ENCODE measurements at places on chromosomes 1 and 21. TPM values are rescaled to one million over a fixed set of nuclear protein-coding genes. Genes with fewer than 3 reads are reported as not detected.

The LRRC40 gene
- total RNA-seq = 36.6 TPM

The NOS1AP gene
- 0.70 TPM for total RNA-seq

The FCAMR gene
- total RNA-seq = not detected

The KCNJ9 gene
- not detected for total RNA-seq

The CTSK gene
- 0.68 TPM for total RNA-seq

The PGLYRP4 gene
- total RNA-seq = not detected

DNA sequence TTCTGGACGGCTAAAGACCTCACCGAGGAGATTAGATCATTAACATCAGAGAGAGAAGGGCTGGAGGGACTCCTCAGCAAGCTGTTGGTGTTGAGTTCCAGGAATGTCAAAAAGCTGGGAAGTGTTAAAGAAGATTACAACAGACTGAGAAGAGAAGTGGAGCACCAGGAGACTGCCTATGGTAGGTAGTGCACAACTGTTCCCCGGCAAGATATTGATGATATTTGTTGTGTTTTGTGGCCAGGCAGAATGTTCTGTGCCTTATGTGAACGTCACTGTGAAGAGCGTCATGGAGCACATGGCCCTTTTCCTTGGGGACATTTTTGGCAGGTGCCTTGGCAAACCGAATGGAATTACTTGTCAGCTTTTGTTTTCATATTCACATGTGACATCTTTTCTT lies 191.7 kb downstream of the DISC1 start:
- DNase-seq = no peak

GRCh38 chr21:43717166-43717853 lies 1.6 kb upstream of the PDXK start:
- no peak for DNase-seq

GRCh38 chr1:180119837-180120236 lies 34.8 kb upstream of the QSOX1 start:
- DNase-seq = no peak

DNA sequence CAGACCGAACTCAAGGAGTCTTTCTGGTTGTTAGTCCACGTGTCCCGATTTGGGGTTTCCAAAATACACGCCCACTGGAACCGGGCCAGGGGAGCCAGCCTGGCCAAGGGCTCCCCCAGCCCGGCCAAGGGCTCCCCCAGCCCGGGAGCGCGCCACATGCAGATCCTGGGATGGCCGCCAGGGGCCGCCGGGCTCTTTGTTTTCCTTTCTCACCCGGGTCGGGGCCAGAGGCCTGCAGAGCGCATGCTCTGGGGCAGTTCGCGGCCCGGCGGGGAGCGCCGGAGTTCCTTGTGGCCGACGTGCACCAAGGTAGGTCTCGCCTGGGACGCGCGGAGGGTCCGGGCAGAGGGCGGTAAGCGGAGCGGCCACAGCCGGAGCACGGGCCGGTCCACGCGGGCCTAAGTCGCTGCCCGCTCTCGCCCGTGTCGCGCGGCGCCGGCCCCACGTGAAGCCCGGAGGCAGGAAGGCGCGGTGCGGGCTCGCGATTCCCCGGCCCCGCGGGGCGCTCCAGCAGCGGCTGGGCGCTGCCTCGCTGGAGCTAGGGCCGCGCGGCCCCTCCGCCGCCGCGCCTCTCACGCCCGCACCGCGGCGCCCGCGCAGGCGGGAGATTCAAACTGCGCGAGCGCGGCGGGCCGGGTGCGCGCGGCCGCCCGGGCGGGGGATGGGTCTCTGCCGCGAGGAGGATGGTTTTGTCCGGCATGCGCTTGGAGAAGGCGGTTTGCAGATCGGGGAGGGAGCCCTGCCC lies 12.3 kb downstream of the RCC1 start:
- DNase-seq = peak; percentile 92

DNA sequence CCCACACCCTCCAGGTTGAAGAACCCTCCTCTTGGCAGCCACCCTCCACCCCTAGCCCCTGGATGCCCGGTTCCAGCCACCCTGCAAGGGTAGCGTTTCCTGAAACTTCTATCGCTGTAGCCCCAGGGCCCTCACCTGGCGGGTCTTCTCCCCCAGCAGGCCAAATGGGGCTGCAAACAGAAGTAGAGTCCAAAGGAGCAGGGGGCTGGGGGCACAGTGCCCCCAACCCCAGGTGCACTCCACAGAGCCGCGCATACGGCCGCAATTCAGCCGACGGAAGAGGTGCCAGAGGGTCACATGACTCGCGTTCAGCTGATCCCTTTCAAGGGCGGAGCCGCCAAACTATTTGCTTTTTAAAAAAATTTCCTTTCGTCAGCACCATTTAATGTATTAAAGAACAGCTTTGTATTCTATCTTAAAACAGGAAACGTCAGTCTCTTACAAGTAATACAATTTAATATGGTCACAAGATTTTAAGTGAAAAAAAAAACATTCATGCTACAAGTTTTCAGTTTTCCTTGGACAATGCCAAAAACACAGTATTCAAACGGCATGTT lies at the start of gene GLMP:
GLMP (minus strand) TSS at position 289 of the 557 bp plus-strand sequence; CDS start at position 255, 34 bp downstream.
- DNase-seq = peak; percentile 79

DNA sequence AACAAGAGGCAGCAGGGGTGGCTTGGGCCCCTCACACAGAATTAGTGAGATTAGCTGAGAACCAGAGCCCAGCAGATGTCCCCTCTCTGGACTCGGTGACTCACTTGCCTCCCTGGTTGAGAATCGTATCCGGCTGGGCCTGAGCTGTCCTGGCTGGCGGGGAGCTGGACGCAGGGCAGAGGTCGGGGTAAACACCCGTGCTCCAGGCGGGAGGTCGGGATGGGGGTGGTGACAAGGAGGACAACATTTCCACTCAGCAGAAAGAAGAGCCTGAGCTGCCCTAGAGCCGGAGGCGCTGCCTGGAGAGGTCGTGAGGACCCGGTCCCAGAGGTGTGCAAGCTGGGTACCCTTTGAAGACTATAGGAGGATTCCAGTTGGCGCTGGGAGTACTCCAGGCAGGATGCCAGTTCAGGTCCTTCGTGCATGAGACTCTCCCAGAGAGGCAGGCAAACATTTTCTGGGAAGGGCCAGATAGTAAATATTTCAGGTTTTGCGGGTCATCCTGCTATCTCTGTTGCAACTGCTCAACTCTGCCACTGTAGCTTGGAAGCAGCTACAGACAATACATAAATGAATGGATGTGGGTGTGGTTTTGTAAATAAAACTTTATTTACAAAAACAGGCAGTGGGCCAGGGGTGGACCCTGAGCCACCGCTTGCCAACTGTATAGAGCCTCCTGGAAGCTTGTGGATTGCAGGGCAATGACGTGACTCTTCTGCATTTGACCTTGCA lies 116.8 kb upstream of the WNT4 start:
- DNase-seq = peak; percentile 29

- peak; percentile 60 for DNase-seq
These were observed 94.0 kb upstream of the KIF26B start for GRCh38 chr1:245060684-245061374.

DNA sequence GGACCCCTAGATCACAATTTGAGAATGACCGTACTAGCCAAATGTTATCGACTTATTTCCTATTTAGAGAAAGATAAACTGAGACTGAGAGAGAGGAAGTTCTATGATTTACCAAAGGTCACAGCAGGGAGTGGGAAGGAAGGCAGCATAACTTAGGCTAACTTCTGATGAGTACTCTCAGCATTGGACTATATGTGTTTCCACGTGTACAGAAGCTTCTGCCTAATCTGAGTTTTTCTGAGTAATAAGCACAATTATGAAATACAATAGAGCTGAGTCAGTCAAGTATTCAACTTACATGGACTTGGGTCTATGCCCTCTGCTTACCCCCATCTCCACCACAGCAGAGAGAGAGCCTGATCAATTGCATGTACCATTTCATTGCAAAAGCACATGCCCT lies 88.1 kb upstream of the HIVEP3 start:
- no peak for DNase-seq

DNA sequence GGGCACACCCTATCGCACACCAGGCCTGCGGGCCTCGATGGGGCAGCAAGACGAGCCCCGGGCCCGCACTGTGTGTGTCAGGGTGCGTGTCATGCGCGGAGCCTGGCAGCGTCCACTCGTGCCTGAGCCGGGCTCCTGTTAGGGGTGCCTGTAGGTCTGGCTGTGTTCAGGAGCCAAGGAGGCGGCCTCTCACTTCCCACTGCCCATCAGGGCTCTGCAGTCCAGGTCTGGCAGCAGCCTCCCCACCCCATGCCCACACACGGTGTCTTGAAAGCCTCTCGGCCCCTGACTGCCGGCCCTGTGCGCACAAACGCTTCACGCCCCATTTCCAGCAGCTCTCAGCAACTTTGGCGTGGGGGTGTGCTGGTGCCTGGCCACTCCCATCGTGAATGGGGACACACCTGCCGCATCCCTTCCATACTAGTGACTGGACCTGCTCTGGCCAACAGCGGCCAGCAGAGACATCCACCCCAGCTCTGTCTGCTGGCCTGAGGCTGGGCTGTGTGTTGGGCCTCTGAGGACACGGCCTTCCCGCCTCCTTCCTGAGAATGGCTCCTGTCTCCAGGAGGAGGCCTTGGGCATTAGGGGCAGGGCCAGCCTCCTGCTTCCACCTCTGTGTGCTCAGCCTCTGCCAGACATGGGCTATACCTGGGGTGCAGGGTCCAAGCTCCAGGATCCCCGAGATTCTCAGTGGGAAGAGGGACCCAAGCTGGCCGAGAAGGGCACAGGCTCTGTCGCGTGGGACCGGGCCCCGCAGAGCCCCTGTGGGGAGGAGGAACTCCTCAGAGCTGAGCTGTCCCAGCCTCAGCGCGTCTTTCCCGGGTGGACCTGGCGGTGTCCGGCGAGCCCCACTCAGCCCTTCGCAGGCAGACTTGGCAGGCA lies 41.8 kb upstream of the ACTRT2 start:
- DNase-seq = no peak

GRCh38 chr21:46325073-46325912 lies 1.3 kb downstream of the PCNT start:
- DNase-seq = peak; percentile 66

- no peak for DNase-seq
These were observed 52.5 kb upstream of the TEKT2 start for GRCh38 chr1:36031441-36031840.

DNA sequence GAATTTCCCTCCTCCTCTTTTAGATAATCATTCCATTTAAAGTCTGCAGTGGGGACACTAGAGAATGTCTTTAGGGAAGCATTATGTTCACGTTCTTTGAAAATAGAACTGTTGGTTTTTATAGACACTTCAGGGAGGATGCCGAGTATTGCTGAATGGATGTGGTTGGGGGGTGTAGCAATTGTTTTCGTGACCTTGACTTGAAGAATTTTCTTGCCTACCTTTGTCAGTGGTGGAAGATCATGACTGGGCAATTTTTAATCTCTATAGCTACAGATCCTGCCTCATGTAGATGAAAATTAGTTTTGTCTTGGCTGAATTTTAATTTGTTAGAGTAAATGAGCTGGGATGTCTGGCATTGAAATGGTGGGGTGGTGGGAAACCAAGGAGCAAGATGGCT lies 3.8 kb downstream of the SMG7 start:
- DNase-seq = no peak

DNA sequence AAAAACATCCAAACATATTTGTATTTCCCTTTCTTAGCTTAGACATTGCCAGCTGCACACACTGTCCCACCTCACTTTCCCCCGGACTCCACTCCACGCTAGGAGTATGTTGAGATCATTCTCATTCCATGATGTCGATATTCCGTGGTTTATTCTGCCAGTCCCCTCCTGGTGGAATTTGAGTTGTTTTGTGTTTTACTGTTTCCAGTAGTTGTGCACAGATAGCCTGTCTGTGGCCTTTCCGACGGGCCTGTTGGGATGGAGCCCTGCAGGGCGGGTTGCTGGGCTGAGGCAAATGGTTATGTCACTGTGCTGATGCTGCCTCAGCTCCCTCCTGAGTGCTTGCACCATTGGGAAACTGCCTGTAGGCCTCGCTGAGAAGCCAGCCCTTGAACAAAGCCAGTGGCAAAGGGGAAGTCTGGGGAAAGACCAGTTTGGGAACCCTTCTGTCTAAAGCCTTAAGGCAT lies 12.8 kb downstream of the TRAPPC10 start:
- DNase-seq = peak; percentile 44

GRCh38 chr1:164092603-164093353 lies 466.2 kb upstream of the PBX1 start:
- no peak for DNase-seq

Data from dermis blood vessel endothelial cell (primary cell).